ENCODE measurements at places on chromosomes 5 and 9. TPM values are rescaled to one million over a fixed set of nuclear protein-coding genes. Genes with fewer than 3 reads are reported as not detected.

DNA sequence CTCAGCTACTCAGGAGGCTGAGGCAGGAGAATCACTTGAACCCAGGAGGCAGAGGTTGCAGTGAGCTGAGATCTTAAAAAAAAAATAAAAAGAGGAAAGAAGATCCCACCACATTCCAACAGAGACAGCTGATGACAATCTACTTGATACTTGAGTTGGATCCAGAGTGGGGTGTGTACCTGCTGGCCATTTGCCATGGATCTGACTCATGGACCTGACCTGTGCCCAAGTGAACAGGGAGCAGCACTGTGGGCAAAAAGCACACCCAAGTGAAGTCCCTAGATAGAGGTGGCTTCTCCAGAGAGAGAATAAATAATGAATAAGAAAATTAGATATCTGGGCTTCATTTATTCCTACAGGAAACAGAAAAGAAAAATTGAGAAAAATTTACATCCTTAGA lies 81.2 kb upstream of the MIER3 start:
- no peak for DNase-seq

DNA sequence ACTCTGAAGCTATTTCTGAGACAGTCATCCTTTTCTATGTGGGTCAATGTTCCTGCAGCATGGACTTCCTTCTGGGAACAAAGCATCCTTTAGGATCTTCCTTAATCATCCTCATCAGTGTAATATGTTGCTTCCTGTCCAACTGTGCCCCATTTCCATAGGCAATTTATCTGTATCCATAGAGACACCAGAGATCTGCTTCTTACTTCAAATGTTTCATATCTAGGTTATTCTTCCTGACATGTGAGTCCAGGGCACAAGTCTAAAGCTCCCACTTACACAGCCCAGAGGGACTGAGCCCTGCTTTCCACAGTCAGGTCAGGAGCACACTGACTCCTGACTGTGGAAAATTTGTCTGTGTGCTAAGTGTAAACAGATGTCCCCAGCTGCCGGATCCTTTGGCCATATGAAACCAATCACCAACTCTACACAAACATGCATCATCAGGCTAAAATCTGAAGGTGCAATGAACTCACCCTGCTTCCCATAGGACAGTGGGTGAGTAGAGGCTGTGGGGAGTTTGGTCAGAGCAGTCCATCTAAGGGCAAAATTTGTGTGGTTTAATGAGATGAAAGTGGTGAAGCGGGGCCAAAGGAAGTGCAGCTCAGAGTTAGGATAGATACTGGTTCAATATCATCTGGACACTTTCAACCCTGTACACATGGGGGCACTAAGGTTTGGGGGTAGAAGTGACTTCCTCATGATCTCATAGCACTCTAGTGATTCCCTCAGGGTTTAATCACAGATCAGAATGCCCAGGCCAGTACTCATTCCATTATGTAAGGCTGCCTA lies 85.2 kb upstream of the TNC start:
- no peak for DNase-seq

DNA sequence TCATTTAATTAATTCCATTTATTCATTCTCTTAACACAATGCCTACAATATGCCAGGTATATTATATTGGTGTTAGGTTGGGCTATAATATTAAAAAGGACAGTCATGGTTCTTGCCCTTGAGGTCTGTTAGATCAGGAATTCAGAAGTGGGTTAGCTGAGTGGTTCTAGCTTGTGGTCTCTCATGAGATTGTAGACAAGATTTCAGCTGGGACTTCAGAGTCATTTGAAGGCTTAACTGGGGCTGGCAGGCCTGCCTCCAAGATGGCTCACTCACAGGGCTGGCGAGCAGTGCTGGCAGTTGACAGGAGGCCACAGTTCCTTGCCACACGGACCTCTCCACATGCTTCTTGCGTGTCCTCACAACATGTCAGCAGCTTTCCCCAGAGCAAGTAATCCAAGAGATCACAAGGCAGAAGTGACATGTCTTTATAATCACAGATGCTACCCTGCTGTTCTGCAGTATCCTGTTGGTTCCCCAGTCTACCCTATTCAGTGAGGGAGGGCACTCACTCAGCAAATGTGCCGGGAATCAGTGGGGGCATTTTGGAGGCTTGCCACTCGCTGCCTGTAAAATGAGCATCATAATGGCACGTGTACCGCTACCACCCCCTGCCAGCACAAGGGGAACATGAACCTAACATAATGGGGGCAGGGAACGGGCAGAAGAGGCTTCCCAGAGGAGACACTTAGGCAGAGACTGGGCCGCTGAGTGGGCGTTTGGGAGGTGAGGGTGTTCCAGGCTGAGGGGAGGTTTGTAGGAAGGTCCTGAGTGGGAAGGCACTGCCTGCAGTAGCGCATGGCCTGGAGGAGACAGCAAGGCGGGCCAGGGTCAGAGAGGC lies 70.0 kb downstream of the EXOSC2 start:
- DNase-seq = no peak

DNA sequence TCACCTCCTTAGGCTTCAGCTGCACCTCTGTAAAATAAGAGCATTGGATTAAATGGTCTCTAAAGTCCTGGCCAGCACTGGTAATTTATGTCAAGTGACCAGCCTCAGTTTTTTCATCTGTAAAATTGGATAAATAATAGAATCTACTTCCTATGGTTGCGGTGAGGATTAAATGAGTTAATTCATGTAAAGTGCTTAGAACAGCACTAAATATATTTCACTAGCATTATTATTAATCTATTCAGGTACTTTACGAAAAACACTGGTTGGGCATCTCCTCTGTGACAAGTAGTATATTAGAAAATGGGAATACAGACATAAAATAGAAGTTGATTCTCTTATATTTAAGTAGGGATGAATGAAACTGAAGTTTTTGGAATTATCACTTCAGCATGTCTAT lies 13.8 kb upstream of the TMEM245 start:
- DNase-seq = no peak

- DNase-seq = peak; percentile 68
These were observed 6.1 kb upstream of the TMEM252 start for GRCh38 chr9:68546596-68547390.

DNA sequence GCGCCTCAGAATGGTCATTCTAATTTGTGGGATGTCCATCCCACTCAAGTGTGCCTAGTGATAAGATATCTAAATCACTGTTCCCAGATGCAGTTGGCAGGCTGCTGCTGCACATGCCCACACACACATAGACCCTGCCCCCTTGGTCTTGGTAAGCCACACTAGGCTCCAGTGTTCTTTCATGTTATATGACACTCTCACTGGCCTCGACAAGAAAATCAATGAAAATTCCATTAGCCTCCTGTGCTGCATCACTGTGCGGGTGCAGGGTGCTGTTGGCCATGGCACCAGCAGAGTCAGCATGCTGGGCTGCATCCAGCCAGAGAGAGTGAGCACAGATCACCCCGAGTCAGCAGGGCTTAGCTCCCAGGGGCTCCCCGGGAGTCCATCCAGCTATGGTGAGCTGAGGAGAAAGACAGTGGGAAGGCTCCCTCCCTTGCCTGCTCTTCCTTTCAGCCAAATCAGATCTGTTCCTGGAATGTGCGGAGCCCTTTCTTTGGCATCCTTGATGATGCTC lies 59.9 kb downstream of the ABLIM3 start:
- no peak for DNase-seq

GRCh38 chr5:33738967-33739366 lies 152.8 kb downstream of the ADAMTS12 start:
- no peak for DNase-seq

GRCh38 chr9:117739624-117740347 lies 35.6 kb downstream of the TLR4 start:
- DNase-seq = no peak

Gene ARHGEF37
- 1.5 TPM for total RNA-seq

Gene EQTN
- not detected for total RNA-seq
